ENCODE measurements at places on chromosomes 6 and 20.

DNA sequence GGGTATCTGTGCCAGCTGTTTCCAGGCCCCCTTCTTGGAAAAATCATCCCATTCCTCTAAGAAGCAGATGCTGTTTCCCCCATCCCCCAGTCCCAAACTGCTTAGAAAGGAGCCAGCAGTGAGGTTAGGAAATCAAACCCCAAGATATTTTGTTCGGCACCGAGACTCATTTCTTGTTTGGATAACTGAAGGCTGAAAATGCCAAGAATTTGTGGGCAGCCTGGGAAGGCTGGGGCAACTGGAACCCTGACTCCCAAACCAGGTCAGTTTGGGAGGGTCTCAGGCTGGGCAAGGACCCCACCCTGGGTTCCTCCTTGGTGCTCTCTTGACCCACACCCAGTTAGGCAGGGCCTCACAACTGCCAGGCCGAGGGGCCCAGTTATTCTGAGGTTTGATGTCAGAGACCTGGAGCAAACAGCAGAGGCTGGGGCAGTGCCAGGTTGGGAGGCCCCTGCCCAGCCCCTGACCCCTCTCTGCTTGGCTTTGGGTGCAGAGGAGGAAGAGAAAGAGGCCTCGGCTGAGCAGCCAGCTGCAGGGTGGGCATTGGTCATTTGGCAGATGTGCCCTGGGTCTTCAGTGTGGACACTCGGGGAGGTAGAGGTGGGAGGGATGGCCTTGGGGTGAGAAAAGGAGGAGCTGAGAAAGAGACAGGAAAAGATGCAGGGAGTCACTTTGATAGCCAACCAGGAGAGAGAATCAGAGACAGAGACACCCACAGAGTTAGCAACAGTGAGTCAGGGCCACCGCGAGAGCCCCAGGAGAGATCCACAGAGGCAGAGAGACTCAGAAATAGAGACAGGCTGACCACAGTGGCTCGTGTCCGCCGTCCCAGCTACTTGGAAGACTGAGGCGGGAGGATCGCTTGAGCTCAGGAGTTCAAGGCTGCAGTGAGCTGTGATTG is 5.0 kb downstream of the ANGPT4 start:
- DNase-seq, result no peak

- DNase-seq, result no peak
These were observed 52.9 kb upstream of the FABP7 start for GRCh38 chr6:122726649-122727048.

- no peak for DNase-seq
These were observed 207.1 kb downstream of the NFATC2 start for GRCh38 chr20:51335329-51335841.

DNA sequence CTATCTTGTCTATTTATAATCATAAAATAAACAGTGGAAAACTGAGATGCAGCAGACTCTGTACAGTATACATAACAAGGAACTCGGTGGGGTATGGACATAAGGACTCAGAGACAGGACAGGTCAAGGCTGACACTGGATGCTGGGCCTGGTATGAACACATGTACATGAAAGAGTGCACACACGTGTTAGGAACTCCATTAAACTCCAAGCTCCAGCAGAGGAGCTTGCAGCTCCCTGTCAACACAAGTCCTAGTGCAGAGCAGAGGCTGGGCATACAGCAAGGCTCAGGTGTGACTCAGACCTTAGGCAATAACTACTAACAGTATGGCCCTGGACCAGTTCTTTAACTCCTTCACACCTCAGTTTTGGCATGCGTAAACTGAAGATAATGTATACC is 17.1 kb downstream of the NAPB start:
- no peak for DNase-seq

DNA sequence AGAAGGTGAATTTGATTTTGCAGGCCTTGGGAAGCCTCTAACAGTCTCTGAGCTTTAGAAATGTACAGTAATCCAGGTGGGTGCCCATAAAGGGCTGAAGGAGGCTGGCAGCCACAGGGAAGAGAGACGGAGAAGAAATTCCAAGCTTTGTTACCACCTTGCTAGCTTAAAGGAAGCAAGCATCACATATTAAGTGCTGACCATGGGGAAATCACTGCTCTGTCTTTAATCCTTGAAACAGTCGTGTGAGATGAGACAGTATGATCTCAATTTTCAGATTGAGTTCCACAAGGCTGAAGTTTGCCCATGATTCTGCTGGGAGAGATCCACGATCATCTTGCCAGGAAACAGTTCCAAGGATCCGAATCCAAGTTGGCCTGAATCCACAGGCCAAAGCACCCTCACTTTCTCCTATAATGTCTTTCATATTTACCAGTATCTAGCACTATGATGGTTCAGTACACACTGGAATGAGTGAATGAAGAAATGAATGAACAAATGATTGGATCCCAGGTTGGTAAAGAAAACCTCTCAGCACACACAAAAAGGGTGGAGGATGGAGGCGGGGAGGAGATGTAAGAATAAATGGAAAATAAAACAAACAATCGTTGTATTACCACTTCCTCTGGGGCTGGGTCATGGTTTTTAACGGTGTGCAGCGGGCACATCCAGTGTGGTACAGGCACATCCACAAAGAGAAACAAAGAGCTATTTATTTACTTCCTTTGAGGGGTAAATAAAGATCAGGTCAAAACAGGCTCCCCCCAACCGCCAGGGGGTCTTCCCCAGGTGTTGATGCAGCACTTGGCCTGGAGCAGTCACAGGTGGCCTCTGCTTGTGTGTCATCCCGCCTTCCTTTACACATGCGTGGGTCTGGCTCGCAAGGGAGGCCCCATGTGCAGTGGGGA is 28.2 kb upstream of the TAF8 start:
- DNase-seq, result peak; percentile 53

DNA sequence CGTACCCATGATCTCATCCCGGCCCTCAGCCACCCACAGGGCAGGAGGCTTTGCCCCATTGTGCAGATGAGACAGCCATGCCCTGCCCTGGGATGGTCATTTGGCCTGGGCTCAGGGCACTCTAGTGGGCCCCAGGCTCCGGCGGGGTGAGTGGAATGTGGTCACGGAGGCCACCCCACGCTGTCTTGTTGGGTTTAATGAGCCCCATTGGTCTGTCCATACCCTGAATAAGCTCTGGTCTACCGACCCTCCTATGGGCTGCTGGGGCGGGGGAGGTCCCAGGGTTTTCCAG is 50.6 kb downstream of the FGD2 start:
- DNase-seq, result no peak

DNA sequence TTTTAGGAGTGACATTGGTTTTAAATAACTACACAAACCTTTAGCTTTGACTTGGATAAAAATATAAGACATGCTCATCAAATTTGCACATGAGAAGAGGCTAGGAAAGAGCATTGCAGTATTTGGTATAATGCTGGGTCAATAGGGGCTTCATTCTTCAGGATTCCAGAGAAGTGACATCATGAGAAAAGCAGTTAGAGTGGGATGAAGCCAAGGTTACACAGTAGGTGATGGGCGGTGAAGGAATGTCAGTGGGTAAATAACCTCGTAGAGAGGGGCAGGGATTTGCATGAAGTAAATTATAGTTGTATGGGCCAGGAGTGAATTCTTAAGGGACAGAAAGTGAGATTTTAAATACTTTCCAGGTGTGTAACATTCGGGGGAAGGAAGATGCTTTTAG is 216.2 kb downstream of the RFPL4B start:
- DNase-seq, result no peak

DNA sequence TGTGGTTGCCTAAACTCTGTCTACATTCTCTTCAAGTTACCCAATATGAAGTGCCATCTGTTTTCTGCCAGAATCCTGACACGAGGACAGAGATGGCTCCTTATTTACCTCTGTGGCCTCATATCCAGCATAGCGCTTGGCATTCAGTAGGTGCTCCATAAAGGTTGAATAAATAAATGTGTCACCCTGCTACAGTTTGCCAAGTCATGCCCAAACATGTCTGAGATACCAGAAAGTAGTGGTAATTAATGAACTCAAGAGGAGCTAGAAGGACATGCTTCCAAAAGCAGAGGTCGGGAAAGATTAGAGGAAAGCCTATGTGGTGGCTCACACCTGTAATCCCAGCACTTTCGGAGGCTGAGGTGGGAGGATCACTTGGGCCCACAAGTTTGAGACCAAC is 30.9 kb upstream of the E2F3 start:
- no peak for DNase-seq

GRCh38 chr20:62060631-62061541 is 4.8 kb downstream of the TAF4 start:
- DNase-seq, result no peak

GRCh38 chr20:24914388-24915241 is 34.5 kb upstream of the CST7 start:
- no peak for DNase-seq

DNA sequence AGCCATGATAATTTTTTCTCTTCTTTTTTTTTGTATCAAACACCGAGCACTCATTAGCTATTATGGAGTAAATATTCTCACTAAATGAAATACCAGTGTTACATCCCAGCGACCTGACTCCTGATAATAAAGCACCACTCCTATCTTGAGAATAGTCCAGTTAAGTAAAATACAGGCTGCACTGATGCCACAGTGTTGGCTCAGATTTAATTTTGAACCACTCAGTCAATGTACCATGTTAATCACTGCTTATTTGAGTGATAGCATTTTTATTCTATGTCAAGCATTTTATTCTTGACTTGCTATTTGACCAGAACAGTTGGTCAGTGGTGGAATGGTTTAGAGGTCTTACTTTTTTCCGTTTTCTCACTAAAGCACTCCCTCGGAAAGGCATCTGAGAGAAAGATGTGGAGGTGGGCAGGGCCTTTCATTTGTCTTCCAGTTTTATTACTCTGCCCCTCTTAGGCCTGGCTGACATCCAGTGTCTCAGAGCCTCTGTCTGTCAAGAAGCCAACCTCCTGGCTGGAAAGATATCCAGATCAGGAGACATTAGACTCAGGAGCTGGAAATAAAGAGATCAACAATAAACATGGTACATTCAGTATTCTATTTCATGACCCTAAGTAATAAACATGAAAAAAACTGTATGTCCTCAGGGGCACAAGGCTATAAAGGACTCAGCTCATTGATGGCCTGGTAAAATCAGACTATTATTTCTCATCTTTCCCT is 457.8 kb downstream of the EPM2A start:
- no peak for DNase-seq

GRCh38 chr6:3770023-3770720 is 18.7 kb upstream of the PXDC1 start:
- DNase-seq, result no peak

GRCh38 chr20:57395111-57395966 is 4.1 kb downstream of the RBM38 start:
- DNase-seq, result no peak

GRCh38 chr20:276620-277495 is 13.7 kb downstream of the C20orf96 start:
- DNase-seq, result no peak

- no peak for DNase-seq
These were observed 7.5 kb downstream of the DIDO1 start for GRCh38 chr20:62918831-62919230.

GRCh38 chr6:37481711-37482605 is 17.7 kb downstream of the CCDC167 start:
- DNase-seq, result no peak

DNA sequence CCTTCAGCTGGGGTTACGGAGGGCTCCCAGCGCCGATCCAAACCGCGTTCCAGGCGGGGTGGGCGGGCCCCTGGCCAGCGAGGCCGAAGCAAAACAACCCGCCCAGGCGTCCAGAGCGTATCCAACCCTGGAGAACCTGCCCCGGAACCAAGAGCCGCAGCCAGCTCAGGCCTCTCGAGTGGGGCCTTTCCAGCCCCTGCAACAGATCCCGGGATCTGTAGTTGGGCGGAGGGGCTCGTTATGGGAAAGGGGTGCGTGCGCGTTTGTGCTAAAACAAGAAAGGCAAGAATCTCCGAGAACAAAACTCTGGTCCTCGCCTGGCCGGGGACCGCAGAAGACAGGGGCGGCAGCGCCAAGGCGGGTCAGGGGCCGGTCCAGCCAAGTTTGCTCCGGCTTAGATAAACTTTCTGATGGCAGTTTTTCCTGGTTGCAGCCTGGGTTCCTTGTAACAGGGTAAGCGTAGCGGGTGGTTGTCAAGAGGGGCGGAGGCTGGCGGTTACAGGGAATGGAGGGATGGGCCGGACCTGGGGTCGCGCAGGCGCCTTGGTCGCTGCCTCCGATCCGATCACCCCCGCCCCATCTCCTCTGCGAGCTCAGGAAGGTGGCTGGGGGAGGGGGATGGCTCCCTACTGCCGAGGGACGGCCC is 448 bp upstream of the RIN2 start:
- no peak for DNase-seq

DNA sequence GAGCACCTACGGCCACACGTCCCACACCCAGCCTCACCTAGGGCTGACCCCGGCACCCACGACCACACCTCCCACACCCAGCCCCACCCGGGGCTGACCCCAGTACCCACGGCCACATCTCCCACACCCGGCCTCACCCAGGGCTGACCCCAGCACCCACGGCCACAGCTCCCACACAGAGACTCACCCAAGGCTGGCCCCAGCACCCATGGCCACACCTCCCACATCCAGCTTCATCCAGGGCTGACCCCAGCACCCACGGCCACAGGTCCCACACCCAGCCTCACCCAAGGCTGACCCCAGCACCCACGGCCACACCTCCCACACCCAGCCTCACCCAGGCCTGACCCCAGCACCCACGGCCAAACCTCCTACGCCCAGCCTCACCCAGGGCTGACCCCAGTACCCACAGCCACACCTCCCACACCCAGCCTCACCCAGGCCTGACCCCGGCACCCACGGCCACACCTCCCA is 36.7 kb downstream of the NINL start:
- no peak for DNase-seq

GRCh38 chr6:155706341-155706740 is 250.7 kb upstream of the NOX3 start:
- DNase-seq, result no peak

DNA sequence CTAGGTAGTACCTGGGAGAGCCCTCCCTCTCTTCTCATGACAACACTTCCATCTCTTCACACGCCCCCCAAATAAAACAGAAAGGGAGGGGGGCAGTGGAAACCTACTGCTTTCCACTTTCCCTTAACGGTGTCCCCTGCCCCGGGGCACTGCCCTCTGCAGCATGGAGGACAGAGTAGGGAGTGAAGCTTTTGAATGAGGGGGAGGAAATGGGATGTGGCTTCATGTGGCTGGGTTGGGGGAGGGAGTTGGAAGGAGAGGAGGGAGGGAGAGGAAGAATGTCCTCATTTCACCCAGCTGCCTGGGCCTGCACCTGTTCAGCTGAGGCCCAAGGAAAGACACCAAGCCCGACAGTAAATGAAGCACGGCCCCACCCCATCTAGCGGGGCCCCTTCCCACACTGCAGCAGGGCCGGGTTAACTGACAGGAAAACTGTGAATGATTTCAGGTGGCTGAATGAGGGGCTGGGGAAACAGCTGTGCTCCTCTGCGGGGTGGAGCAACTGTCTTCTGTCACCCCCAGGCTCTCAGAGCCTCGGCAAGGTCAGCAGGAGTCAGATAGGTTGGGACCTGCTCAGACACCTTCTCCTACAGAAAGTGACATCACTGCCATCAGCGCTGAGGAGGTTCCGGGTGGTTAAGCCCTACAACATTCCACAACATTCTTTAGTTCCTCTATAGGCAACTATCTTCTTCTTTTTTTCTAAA is 40.0 kb upstream of the TAF8 start:
- DNase-seq, result no peak

DNA sequence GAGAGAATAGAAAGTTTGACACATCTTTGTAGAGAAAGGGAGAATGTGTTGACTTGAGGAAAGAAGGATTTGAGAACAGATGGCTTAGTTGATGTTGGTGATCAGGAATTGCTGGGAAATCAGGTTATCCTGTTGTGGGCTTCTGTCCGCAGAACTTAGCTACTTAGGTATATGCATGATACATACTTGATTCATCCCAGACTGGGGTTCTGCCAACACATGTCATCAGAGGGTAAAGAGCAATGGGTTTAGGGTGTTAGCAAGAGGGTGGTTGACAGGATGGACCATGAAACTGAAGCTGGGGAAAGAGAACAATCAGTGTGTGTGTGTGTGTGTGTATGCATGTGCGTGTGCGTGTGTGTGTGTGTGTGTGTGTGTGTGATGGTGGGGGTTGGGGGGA is 50.6 kb upstream of the NELFCD start:
- DNase-seq, result no peak

All from activated CD4-positive, CD25-positive, alpha-beta regulatory T cell (primary cell).